Activated naive CD4-positive, alpha-beta T cell treated with anti-CD3 and anti-CD28 coated beads for 36 hours (primary cell): ENCODE measurements at places on chromosomes 4 and X.

DNA sequence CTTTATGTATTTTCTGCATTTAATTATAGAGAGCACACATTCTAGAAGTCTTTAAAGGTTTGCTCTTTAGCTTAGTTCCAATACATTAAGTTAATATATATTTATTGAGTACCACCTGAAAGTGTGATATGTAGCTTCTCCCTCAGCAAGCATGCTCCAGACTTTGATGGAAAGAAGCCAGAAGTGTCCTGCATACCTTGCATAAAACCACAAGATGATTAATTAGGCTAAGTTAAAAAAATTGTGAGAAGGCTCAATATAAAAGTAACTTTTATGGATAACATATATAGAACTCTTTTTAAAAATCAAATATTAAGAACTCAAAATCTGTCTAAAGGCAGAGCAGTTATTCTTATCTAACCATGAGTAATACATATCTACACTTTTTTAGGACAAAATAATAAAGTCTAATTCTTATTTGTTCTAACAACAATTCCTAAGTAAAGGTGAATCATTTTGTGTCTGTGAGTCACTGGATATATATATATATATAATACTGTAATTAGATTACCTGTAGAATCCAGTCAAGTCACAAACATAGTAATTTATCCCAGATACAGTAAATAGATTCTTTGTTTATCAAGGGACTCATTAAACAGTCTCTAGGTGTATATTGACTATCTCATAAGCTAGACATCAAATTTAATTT is 51.2 kb downstream of the INTS12 start:
- no peak for DNase-seq

DNA sequence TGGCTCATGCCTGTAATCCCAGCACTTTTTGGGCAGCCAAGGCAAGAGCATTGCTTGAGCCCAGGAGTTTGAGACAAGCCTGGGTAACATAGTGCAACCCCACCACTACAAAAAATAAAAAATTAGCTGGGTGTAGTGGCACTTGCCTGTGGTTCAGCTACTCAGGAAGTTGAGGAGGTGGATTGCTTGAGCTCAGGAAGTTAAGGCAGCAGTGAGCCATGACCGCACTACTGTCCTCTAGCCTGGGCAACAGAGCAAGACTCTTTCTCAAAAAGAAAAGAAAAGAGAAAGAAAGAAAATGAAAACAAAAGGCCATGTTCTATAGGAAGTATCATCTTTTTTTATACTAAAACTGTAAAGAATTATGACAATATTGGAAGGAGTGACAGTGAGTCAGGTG is 38.5 kb downstream of the NEK1 start:
- DNase-seq = no peak

DNA sequence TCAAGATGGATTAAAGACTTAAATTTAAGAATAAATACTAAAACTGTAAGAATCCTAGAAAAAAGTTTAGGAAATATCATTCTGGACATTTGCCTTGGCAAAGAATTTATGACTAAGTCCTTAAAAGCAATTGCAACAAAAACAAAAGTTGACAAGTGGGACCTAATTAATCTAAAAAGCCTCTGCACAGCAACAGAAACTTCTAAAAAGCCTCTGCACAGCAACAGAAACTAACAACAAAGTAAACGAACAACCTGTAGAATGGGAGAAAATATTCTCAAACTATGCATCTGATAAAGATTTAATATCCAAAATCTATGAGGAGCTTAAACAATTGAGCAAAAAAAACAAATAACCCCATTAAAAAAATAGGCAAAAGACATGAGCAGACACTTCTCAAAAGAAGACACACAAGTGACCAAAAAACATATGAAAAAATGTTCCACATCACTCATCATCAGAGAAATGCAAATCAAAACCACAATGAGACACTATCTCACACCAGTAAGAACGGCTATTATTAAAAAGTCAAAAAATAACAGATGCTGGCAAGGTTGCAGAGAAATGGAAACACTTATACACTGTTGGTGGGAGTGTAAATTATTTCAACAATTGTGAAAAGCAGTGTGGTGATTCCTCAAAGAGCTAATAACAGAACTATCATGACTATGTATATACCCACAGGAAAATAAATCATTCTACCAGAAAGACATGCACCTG is 5.5 kb upstream of the OPRPN start:
- no peak for DNase-seq

- no peak for DNase-seq
Observed at GRCh38 chr4:108731006-108731405, 31.8 kb downstream of the ETNPPL start.

DNA sequence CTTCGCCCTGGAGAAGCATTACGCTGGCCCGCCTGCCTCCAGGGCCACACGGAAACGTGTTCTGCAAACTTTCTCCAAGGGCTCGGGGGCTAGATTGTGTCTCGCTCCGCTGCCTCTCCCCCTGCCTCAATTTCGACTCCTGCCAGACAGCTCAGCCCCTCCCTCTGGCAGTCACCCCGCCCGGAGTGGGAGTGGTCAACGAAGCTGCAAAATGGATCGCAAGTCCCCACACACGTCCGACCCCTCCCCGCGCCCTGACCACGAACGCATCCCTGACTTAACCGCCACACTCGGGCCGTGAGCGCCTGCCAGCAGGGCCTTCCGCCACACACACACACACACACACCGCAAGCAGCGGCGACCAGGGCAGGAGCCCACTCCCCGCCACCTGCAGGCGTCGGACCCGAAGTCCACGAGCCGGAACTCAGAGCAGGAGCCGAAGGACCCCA is 47.0 kb upstream of the NKAP start:
- DNase-seq = no peak

DNA sequence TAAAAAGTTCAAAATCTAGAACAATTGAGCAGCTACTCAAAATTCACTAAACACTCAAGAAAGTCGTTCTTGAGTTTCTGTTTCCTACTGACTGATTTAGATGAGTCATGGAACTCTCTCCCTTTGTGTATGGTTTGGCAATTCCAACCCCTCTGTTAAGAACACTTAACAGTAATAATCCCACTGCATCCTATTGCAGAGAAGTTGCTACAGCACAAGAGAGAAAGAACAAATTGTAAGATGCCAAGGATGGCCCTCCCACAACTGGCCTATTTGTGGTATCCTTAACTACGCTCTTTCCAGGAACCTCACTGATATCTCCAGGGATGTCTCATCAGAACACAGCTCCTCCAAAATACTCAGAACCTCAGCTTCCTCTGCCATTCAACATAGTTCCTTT is 701.8 kb upstream of the TENM3 start:
- DNase-seq = no peak

DNA sequence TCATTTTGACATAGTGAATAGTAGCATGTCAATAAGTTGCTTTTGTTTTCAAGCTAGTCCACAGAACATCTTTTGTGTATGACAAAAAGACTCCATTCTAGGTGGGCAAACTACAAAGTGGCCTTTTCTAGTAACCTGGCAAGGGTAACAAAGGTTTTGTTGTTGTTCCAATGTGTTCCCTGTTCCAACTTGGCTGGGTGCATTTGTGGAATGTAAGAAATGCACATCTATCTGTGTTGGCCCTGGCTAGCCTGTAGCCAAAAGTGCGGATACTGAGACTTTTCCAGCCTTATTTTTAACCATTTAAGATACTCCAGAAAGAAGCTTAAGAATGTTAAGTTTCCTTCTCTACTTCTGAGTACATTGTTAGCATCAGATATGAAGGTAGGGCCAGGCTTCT is 118.7 kb upstream of the CHRDL1 start:
- no peak for DNase-seq

DNA sequence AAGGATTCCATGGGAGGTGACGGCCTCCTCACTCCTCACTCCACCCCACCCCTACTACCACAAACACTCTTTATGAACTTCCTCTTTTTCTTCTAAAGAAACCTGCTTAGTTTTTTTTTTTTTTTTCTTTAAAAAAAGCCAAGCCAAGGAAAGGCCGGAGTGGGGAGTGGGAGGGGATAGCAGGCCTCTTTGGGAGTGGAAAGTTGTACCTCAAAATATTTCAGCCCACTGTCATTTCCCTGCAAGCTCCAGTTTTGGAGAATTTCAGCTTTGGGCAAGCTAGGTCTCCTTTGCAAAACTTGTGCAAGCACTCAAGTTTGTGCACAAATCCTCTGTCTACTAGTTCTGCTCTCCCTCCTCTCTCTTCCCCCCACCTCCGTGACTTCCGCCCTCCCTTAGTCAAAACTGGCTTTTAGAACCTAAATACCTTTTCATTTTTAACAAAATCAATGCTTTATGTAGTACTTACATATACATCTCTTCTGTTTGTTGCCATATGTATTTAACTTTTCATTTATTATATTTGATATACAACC is 512 bp upstream of the ANTXR2 start:
- peak; percentile 58 for DNase-seq

DNA sequence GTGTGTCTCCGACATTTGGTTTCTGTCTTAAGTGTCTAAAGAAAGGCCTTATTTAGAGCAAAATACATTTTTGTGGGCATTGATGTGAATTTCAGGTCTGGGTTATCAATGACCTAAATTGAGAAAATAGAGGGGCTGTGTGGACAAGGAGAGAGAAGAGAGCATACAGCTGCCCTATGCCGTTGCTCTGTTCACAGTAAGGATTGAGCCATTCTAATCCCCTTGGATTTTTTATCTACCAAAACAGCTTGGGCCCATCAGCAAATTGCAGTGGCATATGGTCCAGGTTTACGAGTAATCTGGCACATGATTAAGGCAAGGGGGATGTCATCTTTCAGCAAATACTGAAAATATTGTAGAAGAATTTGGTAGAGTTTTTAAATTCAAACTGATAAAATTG is 210.2 kb downstream of the ANTXR2 start:
- no peak for DNase-seq

DNA sequence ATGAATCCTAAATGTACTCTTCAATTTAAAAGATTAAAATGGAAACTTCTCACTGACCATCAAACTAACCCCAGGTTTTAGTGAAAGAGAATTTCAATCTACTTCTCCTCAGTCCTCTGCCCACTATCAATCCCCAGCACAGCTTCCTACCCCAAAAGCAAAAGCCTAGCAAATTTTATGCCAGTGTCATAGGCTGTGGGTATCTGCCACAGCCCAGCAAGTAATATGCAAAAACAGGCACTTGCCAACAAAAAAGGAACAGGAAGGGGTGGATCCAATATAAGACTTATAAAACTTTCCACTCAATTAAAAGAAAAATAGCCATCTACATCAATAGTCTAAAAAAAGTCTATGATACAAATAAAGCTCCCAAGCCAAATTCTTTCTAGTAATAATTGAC is 22.3 kb downstream of the CAMK2D start:
- no peak for DNase-seq

- DNase-seq = no peak
Observed at GRCh38 chr4:2103843-2104547, 44.9 kb downstream of the NAT8L start.

DNA sequence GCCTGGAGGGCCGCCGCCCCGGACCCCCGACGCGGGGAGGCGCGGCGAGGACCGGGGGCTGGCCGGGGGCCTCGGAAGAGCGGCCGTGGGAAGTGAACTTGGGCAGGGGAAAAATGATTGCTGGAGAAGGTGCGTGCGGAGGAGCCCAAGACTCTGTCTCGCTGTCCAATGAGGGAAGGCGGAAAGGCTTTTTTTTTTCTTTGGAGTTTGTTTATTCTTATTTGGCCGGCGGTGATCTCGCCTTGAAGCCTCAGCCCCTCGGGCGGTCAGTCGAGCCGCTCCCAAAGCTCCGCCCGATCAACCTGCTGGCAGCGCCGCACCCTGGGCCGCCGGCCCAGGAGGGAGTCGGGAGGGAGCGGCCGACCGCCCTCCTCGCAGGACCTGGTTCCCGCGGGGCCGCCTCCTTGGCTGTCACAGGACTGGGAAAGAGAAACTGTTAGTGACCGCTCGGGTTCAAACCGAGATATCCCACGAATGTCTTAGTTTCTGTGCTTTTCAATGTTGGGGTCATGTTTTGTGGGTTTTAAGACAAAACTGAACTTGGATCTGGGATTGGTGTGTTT is 2.5 kb downstream of the CPEB2 start:
- DNase-seq = peak; percentile 60

- no peak for DNase-seq
Observed at GRCh38 chr4:3233391-3234071, 15.4 kb upstream of the MSANTD1 start.

GRCh38 chr4:48329193-48329592 is 12.1 kb upstream of the SLAIN2 start:
- DNase-seq = no peak

- peak; percentile 18 for DNase-seq
Observed at GRCh38 chr4:6548201-6548881, 26.6 kb upstream of the MAN2B2 start.

DNA sequence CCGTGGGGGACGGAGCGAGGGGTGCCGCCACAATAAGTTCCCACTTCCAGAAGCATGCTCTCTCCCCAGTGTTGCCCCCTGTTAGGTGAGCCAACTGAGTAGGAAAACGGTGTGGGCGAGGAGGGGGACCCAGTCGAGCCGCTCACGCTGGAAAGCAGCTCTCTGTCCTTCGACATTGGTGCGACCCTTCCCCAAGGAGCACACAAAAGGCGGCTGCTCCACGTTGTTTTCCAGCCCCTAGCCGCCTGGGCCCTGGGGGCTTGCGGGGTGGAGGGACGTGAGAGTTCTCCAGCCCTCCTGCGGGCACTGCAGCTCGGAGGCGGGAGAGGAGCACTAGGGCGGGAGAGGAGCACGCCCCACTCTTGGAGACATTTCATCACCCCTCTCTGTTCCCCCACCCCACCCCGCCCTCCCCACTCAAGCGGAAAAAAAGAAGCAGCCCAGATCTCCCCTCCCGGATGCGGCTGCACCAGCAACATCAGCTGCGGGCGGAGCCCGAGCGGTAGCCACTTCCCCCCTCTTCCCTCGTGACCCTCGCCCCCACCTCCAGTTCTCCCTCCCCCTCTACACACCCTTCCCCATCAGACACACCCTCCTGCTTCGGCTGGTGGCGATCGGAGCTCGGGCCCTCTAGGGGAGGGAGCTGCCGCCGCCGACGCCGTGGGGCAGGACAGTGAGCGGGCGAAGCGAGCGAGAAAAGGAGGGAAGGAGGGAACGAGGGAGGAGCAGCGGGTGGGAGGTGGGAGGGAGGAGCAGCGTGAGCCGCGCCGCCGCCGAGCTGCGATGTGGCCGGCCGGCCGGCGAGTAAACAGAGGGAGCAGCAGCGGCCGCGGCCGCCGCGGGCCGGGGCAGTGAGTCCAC is at the start of gene DOCK11:
Gene DOCK11 (plus strand): TSS at position 755 of the 861 bp plus-strand sequence. CDS start 157 bp downstream, outside the sequence.
- peak; percentile 86 for DNase-seq

GRCh38 chr4:142474398-142475087 is 371.6 kb downstream of the INPP4B start:
- no peak for DNase-seq

- no peak for DNase-seq
Observed at GRCh38 chr4:15294832-15295231, 133.0 kb upstream of the C1QTNF7 start.
